NCI-H748 treated with DMSO at 0.1 percent for 48 hours (cell line): ENCODE measurements at places on chromosomes 2 and 18.

DNA sequence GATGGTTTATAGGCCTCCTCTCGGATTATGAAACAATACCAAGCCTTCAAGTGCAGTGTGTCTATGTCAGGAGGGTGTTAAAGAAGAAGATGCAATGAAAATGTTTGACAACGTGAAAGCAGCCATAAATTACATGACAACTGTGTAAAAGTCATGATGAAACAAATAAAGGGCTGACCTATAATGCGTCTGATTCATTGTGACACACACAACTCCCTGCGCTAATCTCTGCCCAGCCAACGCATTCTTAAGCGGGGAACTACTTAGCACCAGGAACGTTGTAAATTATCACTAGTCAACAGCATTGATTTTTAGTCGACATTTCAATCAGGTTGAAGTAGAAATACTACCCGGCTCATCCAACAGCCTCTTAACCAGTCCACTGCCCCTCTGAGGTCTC is 26.8 kb downstream of the BCL11A start:
- no peak for DNase-seq

GRCh38 chr2:71613953-71614925 is 160.9 kb downstream of the DYSF start:
- DNase-seq, result no peak

DNA sequence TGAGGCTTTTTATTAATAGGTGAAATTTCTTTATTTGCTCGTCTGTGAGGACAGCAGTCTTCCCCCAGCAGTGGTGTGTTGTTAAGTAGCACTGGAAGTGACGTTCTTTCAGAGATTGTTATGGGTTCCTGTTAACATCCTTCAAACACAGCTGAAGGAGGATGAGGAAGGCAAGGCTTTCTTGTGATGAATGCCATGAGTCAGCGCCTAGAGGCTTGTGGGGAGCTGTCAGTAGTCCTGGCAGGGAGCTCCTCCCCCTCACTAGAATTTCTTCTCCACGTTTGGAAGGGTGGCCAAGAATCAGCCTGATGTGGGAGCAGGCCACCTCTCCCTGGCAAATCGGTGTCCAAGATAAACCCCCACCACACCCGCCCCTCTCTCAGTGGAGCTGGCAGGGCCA is 113.2 kb downstream of the ARHGEF4 start:
- DNase-seq, result no peak

DNA sequence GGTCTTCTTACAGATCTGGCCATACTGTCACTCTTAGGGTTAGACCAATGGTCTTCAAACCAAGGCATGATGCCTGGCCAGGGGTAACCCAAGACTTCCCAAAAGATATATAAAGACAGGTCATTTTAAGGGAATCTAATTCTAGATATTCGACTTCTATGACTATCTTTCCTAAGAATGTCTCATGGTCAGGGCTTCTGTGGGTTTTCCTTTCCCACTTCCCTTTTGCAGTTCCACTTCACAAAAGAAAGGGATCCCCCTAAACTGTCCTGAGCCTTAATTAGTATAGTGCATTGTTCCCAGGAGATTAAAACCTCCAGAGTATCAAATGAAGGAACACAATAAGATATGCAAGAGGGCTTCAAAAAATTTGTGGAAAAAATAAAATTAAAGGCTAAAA is 223.6 kb upstream of the SIX2 start:
- no peak for DNase-seq

GRCh38 chr2:128661311-128661710 is 342.6 kb upstream of the HS6ST1 start:
- DNase-seq, result no peak

GRCh38 chr18:38688416-38688815 is 1122.8 kb upstream of the CELF4 start:
- DNase-seq, result no peak

DNA sequence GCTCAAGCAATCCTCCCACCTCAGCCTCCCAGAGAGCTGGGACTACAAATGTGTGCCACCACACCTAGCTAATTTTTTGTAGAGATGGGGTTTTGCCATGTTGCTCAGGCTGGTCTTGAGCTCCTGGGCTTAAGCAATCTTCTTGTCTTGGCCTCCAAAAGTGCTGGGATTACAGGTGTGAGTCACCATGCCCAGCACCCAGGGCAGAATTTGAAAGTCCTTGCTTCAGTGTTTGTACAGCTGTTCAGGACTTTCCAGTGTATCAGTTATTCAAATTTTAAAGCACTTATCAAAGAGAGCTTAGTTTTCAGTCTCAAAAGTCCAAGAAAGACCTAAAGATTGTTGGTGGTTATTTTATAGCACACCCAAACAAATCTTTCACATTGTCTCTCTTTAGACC is 43.6 kb upstream of the VPS54 start:
- no peak for DNase-seq

GRCh38 chr2:158917121-158917520 is 51.3 kb upstream of the TANC1 start:
- no peak for DNase-seq

- peak; percentile 42 for DNase-seq
Measured at GRCh38 chr2:104521247-104521646, 332.7 kb upstream of the POU3F3 start.

GRCh38 chr2:8626572-8626971 is 55.3 kb upstream of the ID2 start:
- no peak for DNase-seq

- DNase-seq, result no peak
Measured at GRCh38 chr2:38323623-38324022, 53.5 kb downstream of the ATL2 start.

- no peak for DNase-seq
Measured at GRCh38 chr2:2516386-2516785, 185.3 kb upstream of the MYT1L start.

- DNase-seq, result no peak
Measured at GRCh38 chr2:161122772-161123530, 37.3 kb upstream of the TANK start.

GRCh38 chr2:238103465-238104225 is 3.5 kb downstream of the ESPNL start:
- DNase-seq, result no peak

- no peak for DNase-seq
Measured at GRCh38 chr2:27145682-27146081, 3.1 kb upstream of the TCF23 start.

- DNase-seq, result no peak
Measured at GRCh38 chr2:36404318-36404717, 48.7 kb downstream of the CRIM1 start.

DNA sequence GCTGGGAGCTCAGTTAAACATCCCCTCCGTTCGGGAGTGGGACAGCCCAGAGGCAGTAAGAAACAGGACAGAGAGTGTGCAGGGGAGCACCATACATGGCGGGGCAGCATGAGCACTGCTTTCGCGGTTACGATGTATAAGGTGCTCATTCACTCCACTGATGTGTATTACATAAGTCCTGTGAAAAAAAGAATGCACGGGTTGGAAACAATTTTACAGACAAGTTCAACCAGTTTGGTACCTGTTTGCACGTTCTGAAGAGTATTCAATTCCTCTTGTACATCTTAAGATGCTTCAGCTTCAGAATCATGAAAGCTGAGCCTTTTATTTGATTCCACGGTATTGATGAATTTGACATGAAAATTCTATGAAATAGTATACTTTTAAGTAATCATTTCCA is 97.8 kb upstream of the NETO1 start:
- no peak for DNase-seq

DNA sequence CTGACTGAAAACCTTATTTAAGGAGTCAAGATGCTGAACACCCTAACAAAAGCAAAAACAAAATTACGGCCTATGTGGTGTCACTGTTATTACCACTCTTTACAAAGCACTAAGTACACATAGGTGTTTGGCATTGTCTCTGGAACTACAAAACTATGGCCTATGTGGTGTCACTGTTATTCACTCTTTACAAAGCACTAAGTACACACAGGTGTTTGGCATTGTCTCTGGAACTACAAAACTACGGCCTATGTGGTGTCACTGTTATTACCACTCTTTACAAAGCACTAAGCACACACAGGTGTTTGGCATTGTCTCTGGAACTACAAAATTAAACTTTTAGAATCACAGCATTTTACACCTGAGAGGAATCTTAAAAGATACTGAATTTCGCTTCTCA is 47.4 kb downstream of the SLC35F5 start:
- peak; percentile 95 for DNase-seq

DNA sequence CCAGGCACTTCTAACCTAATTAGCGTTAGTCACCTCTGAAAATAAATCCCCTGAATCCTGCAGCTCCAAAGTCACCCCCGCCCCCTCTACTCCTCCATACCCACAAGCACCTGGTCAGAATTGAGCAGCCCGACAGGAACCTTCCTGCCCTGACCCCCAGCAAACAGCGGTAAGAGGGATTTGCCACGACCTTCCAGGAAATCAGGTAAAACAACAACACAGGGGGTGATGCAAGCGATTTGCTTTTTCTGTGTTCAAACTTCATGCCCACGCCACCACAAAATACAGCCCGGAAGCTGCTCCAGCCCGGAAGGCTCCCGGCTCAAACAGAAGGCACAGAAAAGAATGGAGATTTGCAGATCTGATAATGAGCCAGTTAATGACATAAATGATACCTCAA is 367.1 kb downstream of the GPD2 start:
- DNase-seq, result peak; percentile 72

DNA sequence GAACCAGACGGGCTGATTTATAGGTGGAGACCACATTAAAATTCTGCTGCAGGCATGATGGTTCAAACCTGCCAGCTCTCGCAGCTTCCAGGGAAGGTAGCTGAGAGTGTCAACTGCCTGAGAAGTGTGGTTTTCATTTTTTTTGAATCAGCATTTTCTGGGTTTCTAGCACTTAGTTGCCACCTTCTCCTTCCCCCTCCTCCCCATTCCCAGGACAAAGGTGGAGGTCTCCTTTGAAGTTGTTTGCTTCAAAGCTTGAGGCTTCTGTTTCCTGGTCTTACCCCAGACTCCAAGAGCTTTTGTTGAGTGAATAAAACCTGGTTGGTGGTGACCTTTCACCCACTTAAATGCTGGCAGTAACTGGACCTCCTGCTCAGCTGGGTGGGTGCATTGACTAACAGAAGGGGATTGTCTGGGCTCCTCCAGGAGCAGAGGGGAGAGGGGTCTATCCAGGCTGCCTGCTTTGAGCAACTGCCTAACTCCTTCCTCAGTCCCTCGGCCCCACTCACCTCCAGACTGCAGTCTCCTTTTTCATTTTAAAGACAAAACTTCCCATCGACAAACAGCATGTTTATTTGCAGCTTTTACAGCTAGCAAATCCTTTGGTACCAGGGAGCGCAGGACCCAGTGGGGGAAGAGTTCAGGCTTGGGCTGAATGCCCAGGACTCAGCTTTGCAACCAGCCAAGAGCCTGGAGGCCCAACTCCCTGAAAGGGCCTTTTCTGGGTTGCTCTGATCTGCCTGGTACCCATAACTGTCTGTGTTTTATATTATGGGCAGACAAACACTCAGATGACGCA is 3.5 kb downstream of the RHOB start:
- DNase-seq, result no peak

GRCh38 chr2:147156970-147157369 is 687.9 kb upstream of the ACVR2A start:
- DNase-seq, result no peak

DNA sequence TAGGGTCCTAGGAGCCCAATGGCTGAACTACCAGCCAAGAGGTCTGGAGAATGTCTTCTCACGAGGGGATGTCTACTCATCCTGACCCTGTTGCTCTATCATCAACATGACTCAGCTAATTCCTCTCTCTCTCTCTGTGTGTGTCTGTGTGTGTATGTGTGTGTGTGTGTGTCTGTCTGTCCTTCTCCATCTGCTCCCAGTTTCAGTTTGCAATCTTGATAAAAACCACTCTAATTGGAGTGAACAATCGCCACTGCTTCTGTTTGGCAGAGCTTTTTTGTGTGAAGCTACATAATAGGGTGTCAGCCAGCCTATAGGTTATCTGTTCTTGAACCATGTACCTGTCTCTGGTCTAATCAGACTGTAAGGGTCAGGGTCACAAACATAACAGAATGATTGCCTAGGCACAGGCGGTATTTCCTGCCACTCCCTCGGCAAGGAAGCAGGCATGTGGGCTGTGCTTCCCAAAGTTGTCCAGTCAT is 219.8 kb downstream of the SH3BP4 start:
- no peak for DNase-seq

DNA sequence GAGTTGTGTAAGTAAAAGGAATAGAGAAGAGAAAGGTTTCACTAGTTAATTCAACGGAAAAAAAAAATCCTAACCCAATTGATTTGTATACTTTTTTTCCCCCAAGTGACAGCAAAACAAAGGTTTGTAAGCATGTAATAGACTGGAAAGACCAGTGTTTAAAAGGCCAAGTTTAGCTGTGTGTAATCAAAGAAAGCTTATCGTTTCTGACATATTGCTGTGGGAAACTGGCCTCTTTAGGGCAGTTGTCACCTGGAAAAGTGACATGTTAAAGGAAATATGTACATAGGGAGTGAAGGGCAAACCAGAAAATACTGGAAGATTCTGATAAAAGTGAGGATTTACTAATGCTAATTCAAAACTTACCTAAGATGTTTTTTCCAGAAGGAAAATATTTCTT is 45.9 kb upstream of the EPHA4 start:
- no peak for DNase-seq

DNA sequence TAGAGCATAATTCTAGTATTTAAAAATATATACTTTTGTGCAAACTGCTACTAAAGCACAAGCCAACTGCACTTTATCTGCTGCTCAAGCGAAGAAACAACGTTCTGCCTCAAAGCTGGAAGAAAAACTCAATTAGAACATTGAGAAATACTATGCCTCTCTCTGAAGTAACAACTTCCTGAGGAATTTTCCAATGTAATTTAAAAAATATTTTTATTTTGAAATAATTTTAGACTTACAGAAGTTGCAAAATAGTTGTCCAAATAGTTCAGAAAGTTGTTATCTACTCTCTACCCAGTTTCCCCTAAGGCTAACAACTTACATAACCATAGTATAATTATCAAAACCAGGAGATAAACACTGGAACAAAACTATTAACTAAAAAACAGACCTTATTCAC is 12.3 kb upstream of the POLI start:
- DNase-seq, result no peak

DNA sequence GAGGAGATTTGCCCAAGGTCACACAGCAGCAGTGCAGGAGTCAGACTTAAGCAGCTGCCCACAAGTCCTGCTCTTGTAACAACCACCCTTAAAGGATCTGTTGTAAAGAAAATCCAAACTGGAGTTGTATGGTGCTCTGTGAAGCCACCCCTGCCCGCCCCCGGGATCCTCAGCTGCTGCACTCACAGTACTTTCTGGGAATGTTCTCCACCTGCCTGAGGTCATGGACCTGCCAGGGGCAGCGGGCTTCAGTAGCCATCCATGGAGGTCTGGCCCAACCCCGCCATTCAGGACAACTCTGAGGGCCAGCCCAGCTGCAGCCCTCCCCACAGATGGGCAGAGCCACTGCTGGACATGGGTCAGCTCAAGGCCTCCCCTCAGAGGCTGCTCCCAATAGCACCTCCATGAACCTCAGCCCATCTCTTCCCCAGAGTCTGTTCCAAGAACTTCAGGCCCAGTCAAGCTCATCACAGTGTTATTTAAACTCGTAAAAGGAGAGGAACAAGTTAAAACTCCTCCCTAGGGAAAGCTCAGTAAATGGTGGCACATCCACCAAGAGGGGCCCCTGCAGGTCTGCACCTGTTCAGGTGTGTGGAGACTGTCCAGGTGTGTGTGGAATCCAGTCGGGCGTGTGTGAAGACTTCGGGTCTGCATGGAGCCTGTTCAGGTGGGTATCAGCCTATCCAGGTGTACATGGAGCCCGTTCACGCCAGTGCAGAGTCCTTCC is 39.4 kb upstream of the GPC1 start:
- DNase-seq, result no peak
